NK-92 treated with Interleukin-12 subunit alpha and Interleukin-12 subunit beta, amount 100 ng/mL, for 24 hours (cell line): ENCODE measurements at places on chromosomes 12 and 14.

DNA sequence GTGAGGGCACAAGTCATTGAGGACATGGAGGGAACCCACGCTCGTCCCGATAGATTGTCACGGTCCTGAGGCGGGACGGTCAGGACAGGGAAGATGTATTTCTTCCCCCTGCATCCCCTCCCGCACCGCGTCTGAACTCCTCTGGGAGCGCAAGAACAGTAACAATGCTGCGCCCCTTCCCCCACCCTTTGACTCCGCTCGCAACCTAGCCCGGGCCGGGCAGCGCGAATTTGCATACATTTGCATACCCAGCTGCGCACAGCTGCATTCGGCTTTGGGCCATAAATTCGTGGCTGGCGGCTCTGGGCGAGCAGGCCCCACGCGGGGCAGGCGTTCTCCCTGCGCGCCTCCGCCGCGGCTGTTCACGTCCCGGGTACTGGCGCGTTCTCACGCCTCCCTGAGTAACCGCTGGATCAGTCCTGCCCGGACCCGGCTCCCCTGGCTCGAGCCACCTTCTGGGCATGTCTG, 29.0 kb upstream of the SMUG1 start:
- no peak for DNase-seq

GRCh38 chr12:52637299-52637698, 14.7 kb downstream of the KRT2 start:
- no peak for DNase-seq

- no peak for DNase-seq
Observed at GRCh38 chr12:6378709-6379472, 3.5 kb upstream of the SCNN1A start.

GRCh38 chr14:49766839-49767238, 1.1 kb upstream of the KLHDC2 start:
- no peak for DNase-seq

- no peak for DNase-seq
Observed at GRCh38 chr12:89384050-89384758, 31.9 kb upstream of the DUSP6 start.

DNA sequence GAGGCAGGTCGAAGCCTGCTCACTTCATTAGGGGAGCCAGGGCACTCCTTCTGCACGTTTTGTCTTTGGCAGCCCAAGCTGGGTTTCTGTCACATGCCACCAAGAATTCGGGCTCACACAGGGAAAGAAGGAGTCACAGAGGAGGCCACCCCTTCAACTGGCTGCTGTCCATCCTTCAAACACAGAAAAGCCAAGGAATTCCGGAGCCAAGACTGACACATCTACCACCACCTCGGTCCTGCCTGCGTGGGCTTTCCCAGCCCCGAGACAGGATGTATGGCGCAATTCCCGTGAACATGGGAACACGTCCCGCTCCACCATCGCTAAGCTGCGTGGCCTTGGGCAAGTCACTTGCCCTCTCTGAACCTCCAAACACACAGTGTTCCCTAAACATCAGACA, 70.4 kb downstream of the NCOR2 start:
- DNase-seq, result no peak

DNA sequence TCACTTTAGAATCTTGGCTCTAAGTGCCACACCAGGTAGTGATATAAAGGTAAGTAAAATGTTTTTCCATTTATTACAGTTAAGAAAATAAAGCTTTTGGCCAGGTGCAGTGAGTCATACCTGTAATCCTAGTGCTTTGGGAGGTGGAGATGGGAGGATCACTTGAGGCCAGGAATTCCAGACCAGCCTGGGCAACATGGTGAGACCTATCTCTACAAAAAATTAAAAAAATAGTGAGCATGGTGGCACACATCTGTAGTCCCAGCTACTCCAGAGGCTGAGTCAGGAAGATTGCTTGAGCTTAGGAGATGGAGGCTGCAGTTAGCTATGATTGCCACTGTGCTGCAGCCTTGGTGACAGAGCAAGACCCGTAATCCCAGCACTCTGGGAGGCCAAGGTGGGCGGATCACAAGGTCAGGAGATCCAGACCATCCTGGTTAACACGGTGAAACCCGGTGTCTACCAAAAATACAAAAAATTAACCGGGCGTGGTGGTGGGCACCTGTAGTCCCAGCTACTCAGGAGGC, 5.0 kb downstream of the FANCM start:
- no peak for DNase-seq

GRCh38 chr12:52876372-52876771, 27.6 kb upstream of the KRT78 start:
- no peak for DNase-seq
